ENCODE measurements at places on chromosomes 1 and 21. TPM values are rescaled to one million over a fixed set of nuclear protein-coding genes. Genes with fewer than 3 reads are reported as not detected.

The SHISAL2A gene
- total RNA-seq = 11.0 TPM

The PTGS2 gene
- total RNA-seq = 2.2 TPM

The TSPEAR gene
- total RNA-seq = not detected

The PYHIN1 gene
- 59.4 TPM for total RNA-seq

The LIPI gene
- not detected for total RNA-seq
